ENCODE measurements at places on chromosomes 6 and 20.

DNA sequence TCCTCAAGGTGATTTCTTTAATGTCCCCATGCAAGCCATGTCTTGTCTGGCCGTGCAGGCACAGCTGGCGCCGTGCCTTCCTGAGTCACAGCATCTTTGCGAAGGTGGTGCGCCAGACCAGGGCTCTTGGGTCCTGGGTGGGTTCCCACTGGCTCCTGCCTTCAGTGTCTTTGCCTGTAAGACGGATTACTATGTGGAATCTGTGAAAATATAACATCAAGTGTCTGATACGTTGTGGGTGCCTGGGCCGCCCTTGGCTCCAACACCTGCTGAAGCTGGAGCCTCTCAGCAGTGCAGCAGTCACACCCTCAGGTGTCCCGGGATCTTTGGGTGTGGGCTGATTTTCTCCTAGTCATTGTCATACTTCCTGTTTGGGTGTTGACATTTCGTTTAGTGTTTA lies 3.2 kb downstream of the OSBPL2 start:
- no peak for DNase-seq

DNA sequence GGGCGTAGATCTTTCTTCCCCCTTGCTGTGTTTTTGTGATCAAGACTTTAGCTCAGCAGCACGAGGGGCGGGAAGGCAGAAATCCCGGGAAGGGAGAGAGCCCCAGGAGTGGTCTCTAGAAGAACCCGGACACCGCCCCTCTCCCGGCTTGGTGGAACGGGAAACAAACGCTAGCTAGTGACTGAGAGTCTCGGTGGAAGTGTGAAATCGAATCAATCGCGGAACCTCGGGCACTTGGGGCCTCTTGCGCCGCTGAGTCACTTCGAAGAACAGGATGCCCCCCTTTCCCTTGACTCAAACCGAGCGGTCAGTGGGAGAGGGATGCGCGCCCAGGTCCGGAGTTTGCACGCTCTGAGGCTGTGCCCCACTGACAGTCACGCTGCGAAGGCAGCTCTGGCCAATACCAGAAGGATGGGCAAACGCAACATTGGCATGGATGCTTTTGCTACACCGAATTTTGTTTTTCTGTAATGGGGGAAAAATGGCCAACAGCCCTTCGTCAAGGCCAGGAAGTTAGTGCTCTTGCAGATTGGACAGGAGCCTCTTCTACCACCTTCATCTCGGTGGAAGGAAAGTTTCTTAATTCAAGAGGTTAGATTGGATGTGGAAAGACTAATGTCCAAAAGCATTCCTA lies 1.6 kb upstream of the OLIG3 start:
- no peak for DNase-seq

DNA sequence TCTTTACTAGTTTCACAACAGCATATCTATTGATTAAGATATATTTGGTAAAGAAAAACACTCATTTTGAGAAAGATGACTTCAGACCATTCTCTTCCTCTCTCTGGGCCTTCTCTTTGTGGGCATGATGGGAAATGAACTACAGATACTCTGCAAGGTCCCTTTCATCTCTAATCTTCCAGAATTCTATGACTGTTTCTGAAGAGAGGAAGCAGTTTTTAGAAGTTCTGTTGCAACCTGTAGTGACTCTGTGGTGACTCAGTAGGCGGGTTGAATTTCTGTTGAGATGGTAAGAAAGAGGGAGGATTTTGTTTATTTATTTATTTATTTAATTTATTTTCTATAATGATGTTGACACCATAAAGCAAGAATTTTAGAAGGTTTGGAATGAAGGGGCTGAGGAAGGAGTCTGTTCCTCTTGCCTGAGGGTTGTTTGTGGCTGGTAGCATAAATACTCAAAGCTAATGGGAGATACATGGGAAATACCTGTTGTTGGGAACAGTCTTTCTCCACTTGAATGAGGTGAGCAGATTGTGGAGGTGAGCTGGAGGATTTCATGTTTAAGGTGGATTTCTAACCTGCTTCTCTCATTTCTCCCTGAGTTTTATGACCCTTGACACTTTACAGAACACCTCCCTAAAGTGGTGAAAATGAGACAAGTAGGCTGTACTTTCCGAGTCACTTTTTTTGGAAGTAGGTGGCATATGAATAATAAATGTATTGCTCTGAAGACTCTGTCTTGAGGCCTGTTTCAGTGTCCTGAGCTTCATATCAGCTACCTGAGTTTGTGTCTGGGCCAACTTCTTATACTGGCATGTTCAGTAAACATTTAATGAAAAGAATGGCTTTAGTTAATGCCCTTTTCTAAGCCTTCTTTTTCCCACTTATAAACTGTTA lies 15.0 kb downstream of the ACSS2 start:
- DNase-seq, result peak; percentile 14

DNA sequence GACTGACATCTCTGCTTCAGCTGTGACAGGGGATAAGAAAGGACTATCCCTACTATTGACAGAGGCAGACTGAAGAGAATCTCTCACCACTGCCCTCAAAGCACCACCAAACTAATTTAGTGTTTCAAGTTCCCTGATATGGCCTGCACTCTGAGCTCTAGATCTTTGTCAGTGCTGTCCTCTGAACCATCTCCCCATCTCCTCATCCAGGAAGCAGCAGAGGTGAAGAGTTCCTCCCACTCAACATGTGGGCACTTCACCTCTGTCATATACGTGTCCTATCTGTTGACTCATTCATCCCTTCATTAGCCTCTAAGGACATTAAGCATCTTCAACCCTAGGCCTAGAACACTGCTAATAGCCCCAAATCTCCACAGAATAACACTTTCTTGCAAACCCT lies 14.1 kb downstream of the FAM210B start:
- DNase-seq, result no peak

DNA sequence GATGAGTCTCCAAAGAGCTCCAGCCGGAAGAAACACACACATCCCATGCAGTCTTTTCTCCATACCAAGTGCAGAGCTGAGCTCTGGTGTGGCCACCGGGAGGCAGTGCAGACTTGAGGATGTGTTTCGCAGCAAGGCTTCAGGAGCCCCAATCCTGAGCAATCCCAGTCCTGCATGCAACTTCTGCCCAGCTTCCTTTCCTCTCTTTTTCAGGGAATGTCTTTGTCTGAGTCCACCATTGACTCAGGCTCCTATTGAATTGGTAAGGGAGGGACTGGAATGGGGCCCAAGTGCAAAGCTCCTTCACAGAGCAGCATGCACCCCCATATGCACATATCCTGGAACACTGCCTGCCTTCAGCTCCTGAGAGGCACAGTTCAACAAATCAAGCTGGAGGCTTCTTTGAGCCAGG lies 50.5 kb upstream of the ASIP start:
- peak; percentile 57 for DNase-seq
